ENCODE measurements at places on chromosomes 4 and X.

DNA sequence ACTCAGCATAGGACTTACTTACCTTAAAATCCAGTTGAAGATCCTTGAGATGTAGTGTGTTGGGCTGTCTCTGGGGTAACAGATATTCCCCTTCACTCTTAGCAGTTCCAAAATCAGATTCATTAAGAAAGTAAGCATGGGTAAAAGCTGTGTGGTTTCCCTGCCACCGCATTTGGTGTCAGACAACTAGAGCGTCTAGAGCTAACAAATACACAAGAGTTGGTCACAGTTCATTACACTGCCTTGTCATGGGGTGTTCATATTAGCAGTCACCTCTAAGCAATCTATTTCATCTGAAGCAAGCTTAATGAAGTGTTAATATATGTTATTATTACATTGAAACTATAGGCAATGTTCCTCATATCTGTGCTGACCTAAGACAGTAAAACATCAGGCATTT is 342.8 kb downstream of the PPARGC1A start:
- DNase-seq: no peak

GRCh38 chr4:77196866-77197265 is 39.9 kb downstream of the CCNG2 start:
- no peak for DNase-seq

DNA sequence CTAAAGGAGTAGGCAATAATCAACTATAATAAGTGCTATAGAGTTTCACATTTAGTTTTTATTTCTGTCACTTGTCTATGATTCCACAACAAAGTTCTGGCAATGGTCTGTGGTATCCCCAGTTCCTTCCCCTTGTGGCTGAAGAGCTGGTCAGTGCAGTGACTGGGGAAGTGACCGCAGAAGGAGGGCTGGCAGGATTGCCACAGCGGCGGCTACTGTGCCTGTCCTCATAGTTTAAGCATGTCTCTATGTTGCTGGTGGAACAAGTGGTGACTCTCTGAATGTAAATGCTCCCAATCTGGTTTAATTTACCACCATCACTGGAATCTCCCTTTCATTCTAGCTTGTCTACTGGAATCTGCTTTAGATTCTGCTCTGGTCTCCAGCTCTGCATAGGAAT is 170.6 kb upstream of the GK2 start:
- DNase-seq: no peak

GRCh38 chrX:19728915-19729314 is 158.5 kb downstream of the SH3KBP1 start:
- DNase-seq: no peak

GRCh38 chrX:48891402-48892288 is 5.9 kb downstream of the TIMM17B start:
- peak; percentile 91 for DNase-seq

DNA sequence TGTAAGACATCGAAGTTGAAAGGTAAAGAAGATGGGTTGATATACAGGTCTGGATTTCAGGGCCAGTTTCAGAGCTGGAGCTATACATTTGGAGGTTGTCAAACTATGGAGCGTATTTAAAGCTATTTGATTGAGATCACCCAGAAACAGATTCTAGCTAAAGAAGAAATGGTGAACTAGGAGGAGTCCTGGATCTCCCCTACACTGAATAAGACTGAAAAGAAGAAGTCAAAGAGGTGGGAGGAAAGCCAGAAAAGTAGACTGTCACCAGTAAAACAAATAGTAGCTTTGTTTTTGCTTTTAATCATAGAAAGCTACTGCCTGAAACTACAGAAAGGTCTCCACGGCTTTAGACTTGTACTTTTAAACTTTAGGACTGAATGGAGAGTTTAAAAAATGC is 5.0 kb upstream of the NDP start:
- DNase-seq: no peak

- DNase-seq: no peak
Measured at GRCh38 chr4:74188912-74189311, 31.0 kb downstream of the MTHFD2L start.

GRCh38 chr4:98470831-98471230 is 187.6 kb downstream of the TSPAN5 start:
- no peak for DNase-seq

DNA sequence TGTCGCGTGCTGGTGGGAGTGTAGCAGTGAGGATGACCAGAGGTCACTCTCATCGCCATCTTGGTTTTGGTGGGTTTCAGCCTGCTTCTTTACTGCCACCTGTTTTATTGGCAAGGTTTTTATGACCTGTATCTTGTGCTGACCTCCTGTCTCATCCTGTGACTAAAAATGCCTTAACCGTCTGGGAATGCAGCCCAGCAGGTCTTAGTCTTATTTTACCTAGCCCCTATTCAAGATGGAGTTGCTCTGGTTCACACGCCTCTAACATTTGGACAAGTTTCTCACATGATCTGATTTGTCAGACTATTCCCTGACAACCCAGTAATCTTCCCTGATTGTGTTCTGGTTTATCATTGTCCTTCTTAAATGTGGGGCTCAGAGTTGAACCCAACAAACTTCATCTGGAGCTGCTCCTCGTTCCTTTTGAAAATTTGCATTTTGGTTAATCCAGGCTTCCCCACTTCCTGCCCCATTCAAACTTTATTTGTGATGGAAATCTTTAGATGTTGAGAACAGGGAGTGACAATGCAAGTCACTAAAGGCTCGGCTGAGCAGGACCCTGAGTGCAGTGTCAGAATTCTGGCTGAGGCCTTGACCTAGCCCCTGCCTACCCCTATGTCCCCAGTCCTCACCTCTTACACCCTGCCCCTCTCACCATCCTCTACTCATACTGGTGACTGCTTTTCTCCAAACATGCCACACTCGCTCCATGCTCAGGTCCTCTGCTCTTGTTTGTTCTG is 226.8 kb downstream of the STIM2 start:
- DNase-seq: no peak

DNA sequence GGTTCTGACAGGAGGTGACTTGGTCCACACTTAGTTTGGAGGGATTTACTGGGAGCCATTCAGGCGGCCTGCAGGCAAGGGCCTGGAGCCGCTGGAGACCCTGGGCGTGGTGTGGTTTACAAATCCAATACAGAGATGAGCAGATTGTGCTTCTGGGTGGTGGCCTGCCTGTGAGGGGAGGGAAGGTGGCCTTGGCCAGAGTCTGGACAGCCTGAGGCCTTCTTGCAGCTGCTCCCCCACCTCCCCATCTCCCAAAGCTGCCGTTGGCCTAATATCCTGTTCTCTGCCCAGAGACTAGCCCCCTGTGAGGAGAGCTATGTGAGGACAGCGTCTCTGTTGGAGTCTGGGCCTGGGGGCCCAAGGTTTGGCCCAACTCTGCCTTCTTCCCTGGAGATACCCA is 163.9 kb upstream of the MAMLD1 start:
- DNase-seq: no peak

- no peak for DNase-seq
Measured at GRCh38 chrX:137362583-137362982, 203.3 kb upstream of the ZIC3 start.
